Stimulated activated naive B cell treated with anti-CD40 and anti-IgM and Interleukin-4, amounts not matched to agents 10 μg/mL and 1 μg/mL and 100 μg/mL, for 72 hours (primary cell): ENCODE measurements at places on chromosomes 2 and 18.

DNA sequence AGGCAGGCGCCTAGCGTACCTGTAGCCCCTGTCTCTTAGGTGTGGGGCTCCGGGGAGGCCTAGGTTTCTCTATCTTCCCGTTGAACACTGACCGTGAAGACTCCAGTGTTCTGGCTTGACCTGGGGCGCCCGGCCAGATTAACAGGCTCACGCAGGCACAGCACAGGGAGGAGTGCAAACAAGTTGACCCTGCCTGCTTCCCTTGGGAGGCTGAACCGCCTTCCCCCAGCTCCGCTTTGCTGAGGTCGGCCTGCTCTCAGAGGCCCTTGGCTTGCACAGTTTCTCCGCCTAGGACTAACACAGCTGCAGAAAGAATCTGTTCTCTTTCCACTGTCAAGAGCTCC lies 567 bp downstream of the PCYOX1 start:
- no peak for DNase-seq

DNA sequence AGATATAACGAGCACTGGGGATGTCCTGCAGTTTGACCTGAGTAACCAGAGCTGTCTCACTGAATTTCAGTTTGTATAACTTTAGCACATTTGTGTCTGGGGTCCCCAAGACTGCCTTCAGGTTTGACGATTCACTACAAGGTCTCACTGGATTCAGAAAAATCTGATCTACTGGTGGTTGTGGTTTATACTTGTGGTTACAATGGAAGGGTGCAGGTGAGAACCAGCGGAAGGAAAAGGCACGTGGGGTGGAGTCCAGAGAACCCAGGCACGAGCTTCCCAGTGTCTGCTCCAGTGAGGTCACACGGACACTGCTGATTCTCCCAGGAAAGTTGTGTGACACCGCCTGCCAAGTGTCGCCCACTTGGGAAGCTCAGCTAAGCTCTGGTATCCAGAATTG lies 126.0 kb downstream of the ZNF236 start:
- no peak for DNase-seq

- peak; percentile 17 for DNase-seq
Observed at GRCh38 chr2:45699032-45699658, 47.7 kb downstream of the PRKCE start.

- peak; percentile 56 for DNase-seq
Observed at GRCh38 chr2:207288628-207289027, 122.9 kb upstream of the KLF7 start.

- DNase-seq = peak; percentile 6
Observed at GRCh38 chr2:229714736-229715541, 584 bp upstream of the DNER start.

DNA sequence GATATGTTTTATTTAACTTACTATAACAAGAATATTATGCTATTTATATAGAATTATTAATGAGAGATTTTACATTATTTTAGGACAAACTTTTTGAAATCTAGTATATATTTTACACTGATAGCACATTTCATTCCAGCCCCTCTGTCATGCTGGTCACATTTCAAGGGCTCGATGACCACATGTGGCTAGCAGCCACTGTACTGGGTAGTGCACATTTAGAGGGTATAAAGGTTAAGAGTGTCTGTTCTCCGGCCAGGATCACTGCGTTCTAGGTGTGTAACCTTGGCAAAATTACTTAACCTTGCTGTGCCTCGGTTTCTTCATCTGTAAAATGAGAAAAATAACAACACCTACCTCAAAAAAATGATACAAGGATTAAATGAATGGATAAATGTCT lies 87.2 kb upstream of the TNP1 start:
- DNase-seq = no peak

DNA sequence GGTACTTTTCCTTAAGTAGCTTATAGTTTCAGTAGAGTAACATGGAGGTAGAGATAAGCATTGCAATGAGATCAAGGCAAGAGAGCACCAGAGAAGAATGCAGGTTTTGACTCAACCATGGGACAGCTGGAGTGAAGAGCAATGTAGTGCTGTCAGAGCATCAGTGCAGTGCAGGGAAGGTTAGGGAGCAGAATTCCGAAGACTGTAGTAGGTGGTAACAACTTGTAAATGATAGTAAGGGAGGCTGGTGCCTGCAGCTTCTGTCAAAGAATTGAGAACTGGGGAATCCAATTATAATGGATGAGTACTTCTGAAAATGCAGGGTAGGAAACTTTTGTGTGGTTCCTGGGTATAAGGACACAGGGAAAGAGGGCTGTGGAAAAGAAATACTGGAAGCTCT lies 183.2 kb downstream of the KCNS3 start:
- no peak for DNase-seq

DNA sequence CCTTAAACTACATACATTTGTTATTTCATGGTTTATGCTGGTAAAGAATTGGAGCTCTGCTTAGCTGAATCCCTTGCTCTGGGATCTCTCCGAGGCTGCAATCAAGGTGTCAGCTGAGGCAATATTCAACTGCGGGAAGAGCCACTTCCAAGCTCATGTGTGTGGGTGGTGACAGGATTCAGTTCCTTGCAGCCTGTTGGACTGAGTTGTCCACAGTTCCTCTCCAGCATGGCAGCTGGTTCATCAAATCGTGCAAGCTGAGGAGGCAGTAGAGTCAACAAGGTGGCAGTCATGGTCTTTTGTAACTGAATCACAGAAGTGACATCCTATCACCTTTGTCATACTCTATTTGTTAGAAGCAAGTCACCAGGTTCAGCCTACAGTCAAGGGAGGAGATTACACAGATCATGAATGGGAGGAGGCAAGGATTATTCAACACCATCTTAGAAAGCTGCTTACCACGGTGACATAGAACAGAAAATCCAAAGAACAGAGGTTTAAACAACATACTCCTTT lies 56.9 kb downstream of the CTIF start:
- DNase-seq = no peak

- no peak for DNase-seq
Observed at GRCh38 chr2:215915441-215915840, 97.9 kb downstream of the MREG start.

DNA sequence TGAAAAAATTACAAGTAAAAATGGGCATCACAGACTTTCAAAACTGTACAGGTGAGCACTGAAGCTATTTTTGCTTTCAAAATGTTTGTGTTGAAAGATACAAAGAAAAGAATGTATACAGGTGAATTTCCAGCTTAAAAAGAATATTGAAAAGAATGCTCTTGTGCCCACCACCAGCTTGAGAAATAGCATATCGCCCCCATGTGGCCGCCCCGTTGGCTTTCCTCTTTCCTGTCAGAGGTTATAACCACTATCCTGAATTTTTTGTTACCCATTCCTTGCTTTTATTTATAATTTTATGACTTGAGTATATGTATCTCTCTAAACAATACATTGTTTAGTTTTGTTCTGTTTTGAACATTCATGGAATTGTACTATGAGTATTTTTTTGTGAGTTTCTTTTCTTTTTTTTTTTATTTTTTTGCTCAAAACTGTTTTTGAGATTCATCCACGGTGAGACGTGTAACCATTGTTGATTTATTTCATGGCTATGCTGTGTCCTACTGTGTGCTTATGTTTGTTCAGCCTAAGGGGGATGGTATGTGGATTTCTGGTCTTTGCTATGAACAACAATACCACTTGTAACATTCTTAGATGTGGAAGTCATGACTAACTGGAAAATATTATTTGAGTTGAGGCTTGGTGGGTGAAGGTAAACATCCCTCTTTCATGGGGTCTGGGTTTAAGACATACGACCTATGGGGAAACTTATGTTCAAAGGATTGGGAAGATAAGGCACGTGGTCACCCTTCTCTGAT lies 11.6 kb downstream of the TRPM8 start:
- no peak for DNase-seq

GRCh38 chr2:53366543-53366942 lies 401.1 kb upstream of the CHAC2 start:
- DNase-seq = no peak

DNA sequence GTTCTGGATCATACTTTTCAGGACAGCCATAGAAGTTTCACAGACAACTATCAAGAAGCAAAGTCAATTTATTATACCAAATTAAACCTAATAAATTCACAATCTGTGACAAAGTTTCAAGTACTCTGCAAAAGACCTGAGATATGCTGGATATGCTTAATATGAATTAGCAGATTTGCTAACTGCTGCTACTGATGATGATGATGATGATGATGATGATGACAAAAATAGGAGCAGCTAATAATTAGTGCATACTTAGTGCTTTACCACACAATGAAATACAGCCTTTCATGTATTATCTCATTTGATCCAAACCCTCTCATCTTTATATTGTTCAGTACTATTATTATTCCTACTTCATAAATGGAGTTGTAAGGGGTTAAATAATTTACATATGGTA lies 215.7 kb upstream of the CYP26B1 start:
- DNase-seq = no peak

- DNase-seq = no peak
Observed at GRCh38 chr2:131077182-131077846, 15.9 kb downstream of the FAM168B start.

DNA sequence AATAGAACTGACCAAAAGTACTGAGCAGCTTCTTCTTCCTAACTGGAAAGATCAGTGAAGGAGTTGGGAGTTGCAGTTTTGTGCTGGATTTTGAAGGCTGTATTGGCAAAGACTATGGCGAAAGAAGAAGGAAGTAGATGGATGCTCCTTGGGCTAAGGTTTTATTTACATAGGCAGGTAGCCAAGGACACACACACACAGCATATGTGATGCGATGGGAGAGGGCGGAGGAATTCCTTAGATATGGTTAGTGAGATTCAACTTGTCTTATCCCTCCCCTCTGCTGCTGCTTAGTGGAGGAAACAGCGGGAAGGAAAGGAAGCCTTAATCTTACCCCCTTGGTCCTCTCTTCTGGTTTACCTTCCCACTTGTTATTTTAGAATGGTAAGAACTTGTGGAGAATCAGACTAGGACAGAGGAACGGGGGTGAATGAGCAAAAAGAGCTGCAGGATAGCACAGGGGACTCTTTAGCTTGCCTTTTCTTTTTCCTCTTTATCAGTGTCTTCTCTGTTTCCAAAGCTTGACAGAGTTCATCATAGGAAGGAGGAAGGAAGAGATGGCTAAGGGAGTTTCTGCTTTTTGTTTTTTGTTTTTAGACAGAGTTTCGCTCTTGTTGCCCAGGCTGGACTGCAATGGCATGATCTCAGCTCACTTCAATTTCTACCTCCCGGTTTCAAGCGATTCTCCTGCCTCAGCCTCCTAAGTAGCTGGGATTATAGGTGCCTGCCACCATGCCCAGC lies 87.9 kb downstream of the OSBPL6 start:
- no peak for DNase-seq

- DNase-seq = no peak
Observed at GRCh38 chr18:39945076-39945475, 2010.0 kb upstream of the PIK3C3 start.
